Activated T-helper 1 cell treated with anti-CD3 and anti-CD28 coated beads, Interleukin-12 subunit alpha, Interleukin-12 subunit beta, Interleukin-2, Interleukin-4 antibody, amounts not matched to agents 30 ng/mL and 10 ng/mL and 1 ng/mL, durations not matched to agents 14 hours and 24 hours and 36 hours (primary cell): ENCODE measurements at places on chromosomes 6 and 20. TPM values are rescaled to one million over a fixed set of nuclear protein-coding genes. Genes with fewer than 3 reads are reported as not detected.

- no peaks in the 10 kb centered on the region for H3K4me1 ChIP-seq
- H3K27ac ChIP-seq: no peak overlapping the region
- no peak overlapping the region for H3K4me3 ChIP-seq
Measured at GRCh38 chr20:16423311-16424212, 149.7 kb downstream of the KIF16B start.

DNA sequence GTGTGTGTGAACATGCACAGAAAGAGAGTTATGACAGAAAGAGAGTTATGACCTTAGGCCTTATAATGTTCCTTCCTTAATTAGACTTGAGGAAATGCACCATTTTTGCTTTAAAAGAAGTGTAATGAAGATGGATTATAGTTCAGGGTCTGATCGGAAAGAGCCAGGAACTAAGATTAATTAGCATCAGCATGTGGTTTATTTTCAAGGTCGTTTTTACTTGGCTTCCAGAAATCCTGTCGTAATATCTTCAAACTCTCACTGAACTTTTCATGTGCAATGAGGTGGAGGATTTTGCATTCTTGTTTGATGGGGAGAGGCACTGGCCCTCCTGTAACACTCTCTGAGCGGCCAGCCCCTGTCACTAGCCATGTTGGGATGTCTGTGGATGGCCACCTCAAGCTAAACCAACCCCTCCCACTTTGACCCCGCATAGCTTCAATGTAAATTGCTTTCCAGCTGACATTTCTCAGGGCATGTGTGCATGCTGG, 116.8 kb downstream of the CDC5L start:
- no peaks in the 10 kb centered on the region for H3K27me3 ChIP-seq
- no peaks in the 10 kb centered on the region for H3K36me3 ChIP-seq
- H3K4me3 ChIP-seq: no peak overlapping the region
- DNase-seq: no peak
- H3K27ac ChIP-seq: no peak overlapping the region

DNA sequence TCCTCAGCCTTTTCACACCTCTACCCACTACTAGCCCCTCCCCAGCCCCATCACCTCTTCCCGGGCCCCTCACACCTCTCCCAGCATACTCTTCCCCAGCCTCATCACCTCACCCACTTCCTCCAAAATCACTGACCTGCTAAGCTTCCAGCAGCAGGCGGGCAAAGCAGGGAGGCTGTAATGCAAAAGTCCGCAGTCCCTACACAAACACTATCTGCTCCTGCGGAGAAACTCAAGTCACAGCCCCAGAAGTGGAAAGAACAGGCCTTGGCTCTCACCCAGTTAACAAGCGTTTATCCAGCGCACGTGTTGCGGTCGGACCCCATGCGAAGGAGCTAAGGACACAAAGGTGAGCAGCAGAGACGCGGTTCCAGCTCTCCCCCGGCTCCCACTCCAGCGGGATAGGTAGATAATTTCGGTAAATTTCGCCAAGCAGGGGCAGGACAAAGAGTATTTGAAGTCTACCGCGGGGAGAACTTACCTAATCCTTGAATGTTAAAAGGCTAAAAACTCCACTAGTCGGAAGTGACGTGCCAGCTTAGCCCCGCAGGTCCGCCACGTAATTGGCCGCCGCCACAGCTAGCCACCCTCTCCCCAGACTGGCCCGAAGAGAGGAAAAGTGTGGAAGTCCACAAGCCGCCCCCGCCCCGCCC, 728 bp upstream of the TRIM39 start:
- peaks cover 61% of the 10 kb centered on the region for H3K4me1 ChIP-seq
- DNase-seq: peak; percentile 72

DNA sequence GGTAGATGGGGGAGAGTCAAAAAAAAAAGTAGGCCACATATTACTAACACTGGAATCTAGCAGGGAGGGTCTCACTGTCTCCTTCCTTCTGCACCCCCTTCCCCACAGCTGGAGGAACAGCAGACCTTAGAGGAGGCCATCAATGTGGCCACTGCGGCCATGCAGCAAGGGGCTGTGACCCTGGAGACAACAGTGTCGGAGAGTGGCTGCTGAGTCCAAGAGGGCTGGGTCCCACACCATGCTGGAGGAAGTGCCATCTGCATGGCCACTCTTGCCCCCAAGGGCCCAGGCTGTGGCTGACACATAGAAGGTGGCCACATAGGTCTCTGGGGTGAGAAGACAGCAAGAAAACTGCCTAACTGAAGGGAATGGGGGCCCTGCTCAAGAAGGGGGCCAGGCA, 2.6 kb upstream of the DEF6 start:
- H3K36me3 ChIP-seq: peaks cover 24% of the 10 kb centered on the region
- H3K4me3 ChIP-seq: no peak overlapping the region
- no peak overlapping the region for H3K27ac ChIP-seq
- H3K27me3 ChIP-seq: no peaks in the 10 kb centered on the region
- peaks cover 24% of the 10 kb centered on the region for H3K4me1 ChIP-seq
- no peak for DNase-seq

- no peak overlapping the region for H3K4me3 ChIP-seq
- no peaks in the 10 kb centered on the region for H3K36me3 ChIP-seq
- DNase-seq: no peak
- no peaks in the 10 kb centered on the region for H3K4me1 ChIP-seq
- H3K27me3 ChIP-seq: no peaks in the 10 kb centered on the region
Measured at GRCh38 chr20:11158146-11158545, 484.3 kb upstream of the JAG1 start.

DNA sequence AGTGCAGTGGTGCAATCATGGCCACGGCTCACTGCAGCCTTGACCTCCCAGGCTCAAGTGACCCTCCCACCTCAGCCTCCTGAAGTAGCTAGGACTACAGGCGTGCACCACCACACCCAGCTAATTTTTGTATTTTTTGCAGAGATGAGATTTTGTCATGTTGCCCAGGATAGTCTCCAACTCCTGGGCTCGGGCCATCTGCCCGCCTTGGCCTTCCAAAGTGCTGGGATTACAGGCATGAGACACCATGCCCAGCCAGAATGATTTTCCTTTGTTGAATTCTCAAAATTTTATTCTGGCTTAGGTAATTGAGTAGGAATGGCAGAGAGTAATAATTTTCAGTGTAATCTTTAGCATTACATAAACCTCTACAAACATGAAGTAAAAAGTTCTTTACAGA, 37.1 kb downstream of the SLC16A10 start:
- peaks cover 13% of the 10 kb centered on the region for H3K4me1 ChIP-seq
- H3K4me3 ChIP-seq: no peak overlapping the region
- peaks cover 2% of the 10 kb centered on the region for H3K27me3 ChIP-seq
- no peak overlapping the region for H3K27ac ChIP-seq

GRCh38 chr6:96942676-96943075, 18.1 kb downstream of the KLHL32 start:
- no peak for DNase-seq
- H3K4me3 ChIP-seq: no peak overlapping the region
- no peaks in the 10 kb centered on the region for H3K27me3 ChIP-seq
- H3K4me1 ChIP-seq: peaks cover 10% of the 10 kb centered on the region
- H3K36me3 ChIP-seq: no peaks in the 10 kb centered on the region

DNA sequence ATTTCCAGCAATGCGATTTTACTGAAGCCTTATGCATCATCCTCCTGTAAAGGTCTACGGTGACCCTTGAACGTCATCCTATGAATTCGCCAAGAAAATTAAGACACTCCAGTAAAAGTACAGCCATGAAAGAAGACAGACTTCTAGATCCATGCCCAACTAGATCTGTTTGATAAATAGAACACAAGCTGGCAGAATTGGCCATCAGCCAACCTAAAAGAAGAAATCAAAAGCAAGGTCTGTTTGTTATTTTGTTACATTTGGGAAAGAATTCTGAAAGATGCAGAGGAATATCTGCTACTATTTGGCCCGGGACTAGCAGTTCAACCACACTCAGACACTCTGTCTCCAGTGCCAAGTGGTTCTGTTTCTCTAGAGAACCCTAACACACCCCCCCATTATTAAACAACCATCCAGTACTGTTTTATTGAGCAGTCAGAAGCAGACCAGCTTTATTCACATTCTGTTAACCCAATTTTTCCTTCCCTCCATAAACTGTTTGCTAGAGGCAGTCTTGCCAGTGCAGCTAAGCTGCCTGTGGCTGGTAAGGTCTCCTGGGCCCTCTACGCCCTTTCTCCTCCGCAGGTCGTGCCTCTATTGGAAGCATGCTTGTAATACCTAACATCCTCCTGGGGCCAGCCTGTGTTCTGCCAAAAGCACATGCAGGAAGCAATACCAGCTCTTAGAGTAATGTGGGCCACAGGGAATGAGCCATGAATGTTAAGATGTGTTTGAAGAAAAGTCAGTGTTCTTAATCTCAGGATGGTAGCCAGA, 30.7 kb downstream of the LY86 start:
- no peak overlapping the region for H3K27ac ChIP-seq
- H3K36me3 ChIP-seq: peaks cover 19% of the 10 kb centered on the region
- DNase-seq: no peak
- peaks cover 59% of the 10 kb centered on the region for H3K4me1 ChIP-seq

- no peaks in the 10 kb centered on the region for H3K4me1 ChIP-seq
- no peak for DNase-seq
- no peak overlapping the region for H3K27ac ChIP-seq
- H3K4me3 ChIP-seq: no peak overlapping the region
- H3K36me3 ChIP-seq: no peaks in the 10 kb centered on the region
Measured at GRCh38 chr20:51258582-51259165, 235.8 kb upstream of the KCNG1 start.

- H3K36me3 ChIP-seq: peaks cover 26% of the 10 kb centered on the region
- no peak overlapping the region for H3K4me3 ChIP-seq
- H3K4me1 ChIP-seq: no peaks in the 10 kb centered on the region
- no peaks in the 10 kb centered on the region for H3K27me3 ChIP-seq
- DNase-seq: no peak
- H3K27ac ChIP-seq: no peak overlapping the region
Measured at GRCh38 chr20:63612276-63612931, 14.5 kb downstream of the GMEB2 start.

GRCh38 chr6:89475634-89476033, 42.7 kb downstream of the ANKRD6 start:
- peak overlapping the region; percentile 37 for H3K27ac ChIP-seq
- H3K4me1 ChIP-seq: peaks cover 27% of the 10 kb centered on the region
- H3K27me3 ChIP-seq: peaks cover 3% of the 10 kb centered on the region
- peak overlapping the region; percentile 5 for H3K4me3 ChIP-seq
- peaks cover 2% of the 10 kb centered on the region for H3K36me3 ChIP-seq

DNA sequence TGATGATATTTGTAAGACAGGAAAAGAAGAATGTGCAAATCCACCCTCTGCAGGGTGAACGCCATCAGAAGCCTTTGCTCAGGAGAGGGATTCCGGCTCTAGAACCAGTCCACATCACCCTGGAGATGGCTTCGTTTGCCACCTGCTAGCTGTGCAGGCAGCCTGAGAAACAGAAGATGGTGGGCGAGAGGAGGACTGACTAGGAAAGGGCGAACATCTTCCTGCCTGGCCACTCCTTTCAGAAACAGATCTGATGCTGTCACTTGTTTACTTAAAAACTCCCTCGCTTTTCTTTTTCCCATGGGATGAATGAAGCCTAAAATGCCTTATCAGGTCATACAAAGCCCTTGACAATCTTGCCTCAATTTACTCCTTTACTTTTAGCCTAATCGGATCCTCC, 1.2 kb downstream of the PTPRA start:
- H3K4me1 ChIP-seq: peaks cover 57% of the 10 kb centered on the region
- peak overlapping the region; percentile 42 for H3K27ac ChIP-seq
- no peaks in the 10 kb centered on the region for H3K27me3 ChIP-seq
- H3K4me3 ChIP-seq: peak overlapping the region; percentile 92
- H3K36me3 ChIP-seq: peaks cover 29% of the 10 kb centered on the region

GRCh38 chr6:1952740-1953360, 292.6 kb downstream of the GMDS start:
- H3K27ac ChIP-seq: no peak overlapping the region
- no peaks in the 10 kb centered on the region for H3K27me3 ChIP-seq
- no peak overlapping the region for H3K4me3 ChIP-seq
- H3K36me3 ChIP-seq: no peaks in the 10 kb centered on the region
- no peaks in the 10 kb centered on the region for H3K4me1 ChIP-seq

GRCh38 chr6:37442416-37443215, 9.6 kb downstream of the CMTR1 start:
- peaks cover 41% of the 10 kb centered on the region for H3K36me3 ChIP-seq
- peak overlapping the region; percentile 87 for H3K27ac ChIP-seq
- no peaks in the 10 kb centered on the region for H3K27me3 ChIP-seq
- peaks cover 40% of the 10 kb centered on the region for H3K4me1 ChIP-seq
- DNase-seq: no peak

GRCh38 chr6:46324706-46325105, 153.9 kb upstream of the ENPP5 start:
- H3K27me3 ChIP-seq: no peaks in the 10 kb centered on the region
- DNase-seq: no peak
- H3K4me1 ChIP-seq: peaks cover 28% of the 10 kb centered on the region
- no peak overlapping the region for H3K27ac ChIP-seq
- H3K36me3 ChIP-seq: no peaks in the 10 kb centered on the region

- peaks cover 3% of the 10 kb centered on the region for H3K27me3 ChIP-seq
- H3K4me1 ChIP-seq: no peaks in the 10 kb centered on the region
- no peak overlapping the region for H3K27ac ChIP-seq
- no peaks in the 10 kb centered on the region for H3K36me3 ChIP-seq
- no peak for DNase-seq
Measured at GRCh38 chr6:151160929-151161757, 78.6 kb upstream of the AKAP12 start.

DNA sequence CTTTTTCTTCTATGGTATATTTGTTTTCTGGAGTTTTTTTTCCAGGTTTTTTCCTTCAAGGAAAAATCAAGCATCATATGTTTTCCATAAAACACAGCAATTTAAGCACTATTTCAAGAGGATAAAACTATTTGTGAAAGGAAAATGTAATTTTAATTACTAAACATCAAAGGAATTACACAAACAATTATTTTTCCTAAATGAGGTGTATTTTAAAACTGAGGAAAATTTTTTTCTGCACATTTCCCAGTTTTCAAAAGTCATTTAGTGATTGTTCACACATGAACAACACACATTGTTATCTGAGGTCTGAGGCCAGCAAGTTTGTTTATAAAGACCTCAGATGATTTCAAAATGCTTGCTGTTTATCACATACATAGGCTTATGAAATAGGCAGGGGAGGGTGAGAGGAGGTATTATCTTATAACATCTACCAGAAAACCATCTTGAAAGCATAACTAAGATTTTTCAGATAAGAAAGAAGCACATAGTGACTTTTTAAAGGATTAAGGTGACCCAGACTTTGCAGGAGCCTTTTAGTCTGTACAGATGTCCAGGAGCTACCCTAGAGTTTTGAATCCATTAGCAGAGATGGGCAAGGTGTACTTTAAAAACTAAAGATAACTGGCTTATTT, 381.6 kb downstream of the GJA1 start:
- H3K4me3 ChIP-seq: no peak overlapping the region
- H3K27me3 ChIP-seq: no peaks in the 10 kb centered on the region
- DNase-seq: no peak

TRIM10 gene
- 0.05 and 0.08 TPM in 2 replicates for total RNA-seq

BEND6 gene
- 0.07 TPM in 1 of 2 replicates, not detected in the other for total RNA-seq

B3GAT2 gene
- total RNA-seq: 0.02 TPM in 1 of 2 replicates, not detected in the other

ERMARD gene
- total RNA-seq: 26.9 and 29.2 TPM in 2 replicates

NRSN1 gene
- total RNA-seq: not detected in 2 replicates

SCGN gene
- total RNA-seq: not detected in 2 replicates

SRSF12 gene
- 0.07 and 0.10 TPM in 2 replicates for total RNA-seq

MDN1 gene
- 74.6 and 77.9 TPM in 2 replicates for total RNA-seq

SULF2 gene
- 0.52 and 0.66 TPM in 2 replicates for total RNA-seq

DNAH8 gene
- total RNA-seq: 0.03 and 0.05 TPM in 2 replicates

RIPPLY2 gene
- not detected in 2 replicates for total RNA-seq

KHDC1 gene
- 4.8 and 6.4 TPM in 2 replicates for total RNA-seq

SALL4 gene
- 0.54 and 1.0 TPM in 2 replicates for total RNA-seq
